Activated naive CD8-positive, alpha-beta T cell treated with anti-CD3 and anti-CD28 coated beads, Interleukin-2, amount 50 U/mL, for 16 hours (primary cell): ENCODE measurements at places on chromosomes 5 and 9.

GRCh38 chr9:135588886-135589595 lies 27.5 kb downstream of the PAEP start:
- DNase-seq, result no peak

- DNase-seq, result no peak
Observed at GRCh38 chr9:2411459-2412215, 209.9 kb upstream of the VLDLR start.

DNA sequence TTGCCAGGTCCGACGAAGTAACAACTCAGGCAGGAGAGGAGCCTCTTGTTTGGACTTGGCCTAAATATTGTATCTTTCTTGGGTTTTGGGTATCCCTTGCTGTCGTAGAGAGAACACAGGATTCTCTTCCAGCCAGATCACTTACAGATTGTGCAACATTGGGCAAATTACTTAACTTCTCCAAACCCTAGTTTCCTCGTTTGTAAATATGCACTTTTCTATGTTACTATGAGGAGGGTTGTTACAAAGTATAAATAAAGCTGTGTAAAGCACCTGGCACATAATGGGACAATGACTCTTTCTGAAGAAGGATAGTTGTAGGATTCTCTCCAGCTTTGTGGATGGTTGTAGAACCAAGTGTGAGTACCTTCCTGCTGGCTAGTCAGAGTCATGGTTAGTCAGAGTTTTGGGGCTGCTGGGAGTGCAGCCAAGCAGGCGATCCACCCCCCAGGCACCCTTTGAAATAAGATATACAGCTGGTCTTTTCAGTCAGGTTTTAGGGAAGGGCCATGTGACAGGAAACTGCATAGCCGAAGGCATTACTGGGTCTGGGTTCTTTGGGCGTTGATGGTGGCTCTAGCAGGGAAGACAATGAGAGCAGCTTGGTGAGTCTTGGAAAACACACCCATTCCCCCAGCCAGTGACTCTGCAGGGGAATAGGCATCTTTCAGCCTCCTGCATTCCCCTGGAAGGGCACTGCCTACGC lies 49.9 kb upstream of the GDNF start:
- no peak for DNase-seq

DNA sequence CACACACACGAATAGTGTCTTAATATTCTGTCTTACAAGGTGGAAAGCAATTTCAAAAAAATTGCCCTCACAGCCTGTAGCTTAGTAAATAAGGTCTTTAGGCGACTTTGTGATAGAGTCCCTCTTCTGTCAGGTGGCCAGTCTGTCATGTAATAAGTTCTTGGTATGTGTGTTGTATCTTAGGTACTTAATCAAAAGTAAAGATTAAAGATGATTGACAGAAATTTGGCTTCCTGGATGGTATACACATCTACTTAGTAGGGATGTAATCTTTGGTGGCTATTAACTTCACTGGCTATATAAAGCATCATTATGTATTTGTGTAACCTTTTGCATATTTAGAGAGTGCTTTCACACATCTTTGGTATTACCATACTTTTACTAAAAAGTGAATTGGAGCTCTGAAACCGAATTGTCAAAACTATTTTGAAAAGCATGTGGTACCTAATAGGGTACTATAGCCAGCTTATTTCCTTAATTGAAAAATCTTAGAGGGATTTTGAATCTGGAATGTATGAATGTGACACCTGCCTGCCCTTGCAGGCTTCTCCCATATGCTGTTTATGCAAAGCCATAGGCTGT lies 3.4 kb downstream of the G3BP1 start:
- DNase-seq, result no peak

DNA sequence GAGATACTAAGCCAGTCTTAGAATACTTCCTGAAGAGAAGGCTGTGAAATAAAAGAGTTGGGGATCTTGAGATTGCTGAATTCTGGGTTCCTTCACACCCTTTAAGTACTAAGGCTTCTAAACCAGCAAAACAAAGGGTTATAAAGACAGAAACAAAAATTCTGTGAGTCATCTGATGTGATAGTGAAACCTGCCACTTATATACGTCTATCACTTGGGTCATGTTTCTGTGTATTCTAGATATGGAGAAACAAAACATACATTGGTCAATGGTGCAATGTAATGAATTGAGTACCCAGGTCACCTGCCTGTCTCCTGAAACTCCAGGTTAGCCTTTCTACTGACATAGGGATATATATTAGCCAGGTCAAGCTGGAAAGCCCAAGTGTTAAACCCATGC lies 319.3 kb upstream of the GRAMD2B start:
- no peak for DNase-seq
